ENCODE measurements at places on chromosomes 2 and 18.

GRCh38 chr2:15943378-15944280 is 3.3 kb downstream of the MYCN start:
- DNase-seq = peak; percentile 32

DNA sequence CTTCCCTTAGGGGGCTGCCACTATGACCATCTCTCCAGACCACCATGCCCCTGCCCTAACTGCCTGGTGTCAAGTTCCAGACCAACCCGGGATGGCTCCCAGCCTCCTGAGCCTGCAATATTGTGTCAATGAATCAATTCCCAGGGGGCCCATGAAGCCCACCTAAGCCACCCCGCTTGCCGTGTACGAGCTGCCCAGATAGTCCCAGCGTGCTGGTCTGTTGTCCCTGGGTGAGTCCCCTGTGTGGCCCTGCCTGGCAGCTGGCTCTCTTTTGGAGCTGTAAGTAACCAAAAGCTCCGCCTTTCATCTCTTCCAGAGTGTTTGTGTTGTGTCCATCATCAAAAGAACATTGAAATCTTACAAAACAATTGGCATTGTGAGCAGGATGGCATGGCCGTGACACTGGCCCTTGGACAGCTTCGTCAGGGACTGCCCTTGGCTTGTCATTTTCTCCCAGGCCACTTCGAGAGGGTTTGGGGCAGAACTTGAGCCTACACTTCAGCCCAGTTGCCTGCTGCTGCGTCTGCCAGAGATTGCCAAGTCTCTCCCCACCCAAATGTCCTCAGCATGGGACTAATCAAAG is 11.3 kb upstream of the MAL start:
- no peak for DNase-seq

GRCh38 chr2:159859583-159859982 is 61.6 kb upstream of the CD302 start:
- no peak for DNase-seq

GRCh38 chr18:50594942-50595341 is 35.1 kb downstream of the MAPK4 start:
- DNase-seq = no peak

- DNase-seq = no peak
These were observed 380.6 kb downstream of the TGIF1 start for GRCh38 chr18:3830604-3831003.

DNA sequence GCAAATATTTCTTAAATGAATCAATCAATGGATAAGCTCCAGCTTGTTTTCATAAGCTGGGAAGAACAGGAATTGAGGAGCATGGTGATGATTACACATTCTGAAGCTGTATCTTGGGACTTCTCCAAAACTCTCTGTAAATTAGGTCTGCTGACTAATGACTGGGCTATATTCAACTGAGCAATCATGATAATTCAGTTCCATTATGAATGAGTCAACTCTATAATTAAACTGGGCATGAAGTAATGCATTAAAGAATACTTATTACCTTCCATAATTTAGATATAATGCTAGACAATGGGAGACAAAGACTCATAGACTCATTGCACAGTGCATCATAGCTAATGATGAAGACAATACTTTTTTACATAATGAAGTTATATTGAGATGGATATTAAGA is 207.4 kb downstream of the CBLN2 start:
- DNase-seq = no peak

GRCh38 chr2:81714817-81715216 is 1410.3 kb upstream of the LRRTM1 start:
- DNase-seq = no peak
